ENCODE measurements at places on chromosomes 2 and 18.

DNA sequence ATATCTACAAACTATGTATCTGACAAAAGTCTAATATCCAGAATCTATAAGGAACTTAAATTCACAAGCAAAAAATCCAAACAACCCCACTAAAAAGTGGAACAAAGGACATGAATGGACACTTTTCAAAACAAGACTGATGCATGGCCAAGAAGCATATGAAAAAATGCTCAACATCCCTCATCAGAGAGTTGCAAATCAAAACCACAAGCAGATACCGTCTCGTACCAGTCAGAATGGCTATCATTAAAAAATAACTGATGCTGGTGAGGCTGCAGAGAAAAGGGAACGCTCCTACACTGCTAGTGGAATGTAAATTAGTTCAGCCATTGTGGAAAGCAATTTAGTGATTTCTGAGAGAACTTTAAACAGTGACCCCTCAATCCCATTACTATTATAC lies 56.5 kb downstream of the CCBE1 start:
- DNase-seq: no peak

DNA sequence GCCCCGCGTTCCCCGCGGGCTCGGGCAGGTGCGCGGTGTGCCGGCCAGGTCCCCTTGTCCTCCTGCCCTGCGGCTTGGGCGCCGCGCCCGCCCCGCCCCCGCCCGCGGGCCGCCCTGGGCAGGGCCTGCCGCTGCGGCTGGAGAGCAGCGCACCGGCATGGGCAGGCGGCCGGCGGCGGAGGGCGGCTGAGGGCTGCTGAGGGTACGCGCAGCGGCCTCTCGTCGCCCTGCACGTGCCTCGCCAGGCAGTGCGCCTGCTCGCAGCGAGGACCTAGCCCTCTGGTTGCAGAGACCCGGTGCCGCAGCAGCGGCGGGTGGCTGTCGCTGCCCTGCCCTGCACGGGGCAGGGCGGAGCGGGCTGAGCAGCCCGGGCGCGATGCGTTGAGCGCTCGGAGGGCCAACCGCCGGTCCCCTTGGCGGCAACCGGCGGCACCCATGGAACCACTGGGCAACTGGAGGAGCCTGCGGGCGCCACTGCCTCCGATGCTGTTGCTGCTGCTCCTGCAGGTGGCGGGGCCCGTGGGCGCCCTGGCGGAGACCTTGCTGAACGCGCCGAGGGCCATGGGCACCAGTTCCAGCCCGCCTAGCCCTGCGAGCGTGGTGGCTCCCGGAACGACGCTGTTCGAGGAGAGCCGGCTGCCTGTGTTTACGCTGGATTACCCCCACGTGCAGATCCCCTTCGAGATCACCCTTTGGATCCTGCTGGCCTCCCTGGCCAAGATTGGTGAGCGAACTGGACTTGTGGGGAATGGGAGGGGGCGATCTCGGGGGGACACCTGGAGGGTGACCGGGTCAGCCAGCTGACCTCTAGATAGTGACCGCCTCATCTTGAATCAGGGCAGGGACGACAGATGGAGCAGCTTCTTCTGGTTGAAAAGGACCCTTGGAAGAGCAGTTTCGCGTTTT lies at the start of gene SLC9A2:
SLC9A2 (plus strand) TSS at position 140 of the 906 bp plus-strand sequence; CDS start at position 436, 296 bp downstream.
- DNase-seq: peak; percentile 56

DNA sequence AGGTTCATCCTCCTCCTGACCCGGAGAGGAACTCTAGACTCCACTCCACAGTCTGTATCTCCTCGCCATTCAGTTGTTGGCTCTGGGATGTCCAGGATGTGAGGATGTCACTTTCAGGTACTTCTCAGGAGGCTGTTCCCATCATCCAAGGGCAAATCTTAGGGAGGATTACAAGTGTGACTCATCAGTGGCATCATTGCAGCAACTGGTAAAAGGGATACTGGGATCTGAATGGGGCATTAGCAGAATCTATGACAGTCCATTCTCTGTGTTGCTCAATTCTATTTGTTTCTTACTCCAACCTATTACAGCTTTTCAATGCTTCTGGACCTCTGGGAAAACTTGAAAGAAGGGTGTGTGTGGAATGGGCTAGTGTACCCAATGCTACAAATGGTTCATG lies 81.5 kb upstream of the FN1 start:
- DNase-seq: no peak

- no peak for DNase-seq
Observed at GRCh38 chr18:80194874-80195570, 52.3 kb downstream of the PARD6G start.

- no peak for DNase-seq
Observed at GRCh38 chr2:168686452-168687191, 115.8 kb upstream of the NOSTRIN start.

- DNase-seq: peak; percentile 45
Observed at GRCh38 chr2:48530033-48530811, at the start of gene STON1. Gene STON1, plus strand, starts transcription at chr2:48530154. Its CDS starts 50,480 bp downstream, at chr2:48580634.

GRCh38 chr2:121405233-121405632 lies 120.2 kb upstream of the TFCP2L1 start:
- no peak for DNase-seq

GRCh38 chr2:120580709-120581108 lies 155.0 kb upstream of the GLI2 start:
- DNase-seq: no peak

- no peak for DNase-seq
Observed at GRCh38 chr18:26356045-26356785, 130.0 kb downstream of the TAF4B start.
